HCT116 (cell line): ENCODE measurements at places on chromosomes 1 and 21.

DNA sequence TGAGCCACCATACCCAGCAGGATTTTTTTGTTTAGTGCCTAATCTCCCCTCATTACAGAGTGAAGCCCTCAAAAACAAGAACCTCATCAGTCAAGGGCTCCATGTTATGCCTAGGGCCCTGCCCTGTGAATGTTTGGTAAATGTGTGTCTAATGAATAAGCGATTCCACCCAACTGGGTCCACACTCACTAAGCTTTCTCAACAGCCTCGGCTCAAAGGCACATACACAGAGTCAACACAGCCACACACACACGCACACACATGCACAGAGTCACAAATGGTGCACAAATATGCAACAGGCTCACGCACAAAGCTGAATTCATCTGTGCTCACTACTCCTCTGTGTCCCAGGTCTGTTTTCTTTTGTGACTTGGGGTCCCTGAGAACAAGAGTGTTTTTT, 11.7 kb upstream of the SYNC start:
- DNase-seq, result no peak

GRCh38 chr1:17186216-17186909, 18.6 kb upstream of the PADI1 start:
- no peak for DNase-seq

DNA sequence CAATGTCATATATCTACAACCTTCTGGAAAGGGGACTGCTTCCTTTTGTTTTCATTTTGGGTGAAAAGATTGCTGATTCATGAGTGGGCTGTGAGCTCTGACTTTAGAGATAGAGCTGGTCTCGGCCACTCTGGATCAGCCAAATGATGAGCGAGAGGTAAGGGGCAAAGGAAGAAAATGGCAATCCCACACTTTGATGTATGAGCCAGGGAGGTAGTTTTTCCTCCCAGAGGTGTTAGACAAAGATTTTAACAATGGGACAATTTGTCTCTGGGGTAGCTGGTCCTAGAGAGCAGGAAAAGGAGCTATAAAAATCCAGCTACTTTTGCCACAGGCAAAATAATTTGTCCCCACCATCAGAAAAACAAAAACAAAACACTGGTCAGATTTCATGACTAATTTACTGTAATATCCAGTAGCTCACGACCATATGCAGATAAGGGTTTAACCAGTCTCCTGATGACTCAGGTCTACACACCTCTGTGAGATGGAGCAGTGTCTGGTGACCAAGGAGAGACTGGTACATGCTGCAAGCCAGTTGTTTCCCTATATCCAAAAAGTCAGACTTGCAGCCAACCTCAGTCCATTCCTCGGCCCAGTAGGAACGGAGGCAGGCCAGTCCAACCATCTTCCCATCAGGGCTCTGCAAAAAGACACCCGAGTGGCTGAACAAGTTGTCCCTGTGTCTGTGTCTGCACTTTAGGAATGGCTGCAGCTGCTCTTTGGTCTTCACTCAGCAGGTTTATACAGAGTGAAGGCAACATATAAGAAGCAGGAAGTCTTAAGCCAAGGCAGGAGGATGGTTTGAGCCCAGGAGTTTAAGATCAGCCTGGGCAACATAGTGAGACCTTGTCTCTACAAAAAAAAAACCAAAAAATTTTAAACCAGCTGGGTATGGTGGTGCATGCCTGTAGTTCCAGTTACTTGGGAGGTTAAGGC, 29.2 kb downstream of the DNASE2B start:
- peak; percentile 60 for DNase-seq

DNA sequence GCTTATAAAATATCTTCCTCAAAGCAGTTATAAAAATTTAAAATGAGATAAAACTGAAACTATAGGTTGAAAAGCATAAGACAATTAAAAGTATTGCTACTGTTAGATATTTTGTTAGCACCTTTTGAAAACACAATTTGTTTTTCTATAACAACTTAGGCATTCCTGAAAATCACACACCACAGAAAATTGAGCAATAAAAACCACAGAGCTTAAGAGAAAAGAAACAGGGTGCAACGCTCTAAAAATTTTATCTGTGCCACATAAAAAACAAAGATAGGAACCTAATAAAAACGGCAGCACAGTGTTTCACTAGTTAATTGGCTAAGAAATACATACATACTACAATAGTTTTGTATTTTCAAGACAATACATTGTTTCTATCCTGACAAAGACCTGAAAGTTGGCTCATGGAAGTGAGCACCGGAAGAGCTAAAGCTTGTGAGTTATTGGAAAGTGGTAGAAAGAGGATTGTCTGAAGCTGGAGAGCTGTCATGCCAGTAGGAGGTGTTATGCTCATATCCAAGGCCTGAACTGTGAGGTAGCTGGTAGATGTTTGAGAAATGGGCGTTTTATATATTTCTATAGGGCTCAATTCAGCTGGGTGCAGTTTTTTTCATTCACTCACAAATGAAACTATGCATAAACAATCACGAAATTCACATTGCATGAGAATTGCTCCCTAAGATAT, 45.8 kb downstream of the RGS7 start:
- no peak for DNase-seq

DNA sequence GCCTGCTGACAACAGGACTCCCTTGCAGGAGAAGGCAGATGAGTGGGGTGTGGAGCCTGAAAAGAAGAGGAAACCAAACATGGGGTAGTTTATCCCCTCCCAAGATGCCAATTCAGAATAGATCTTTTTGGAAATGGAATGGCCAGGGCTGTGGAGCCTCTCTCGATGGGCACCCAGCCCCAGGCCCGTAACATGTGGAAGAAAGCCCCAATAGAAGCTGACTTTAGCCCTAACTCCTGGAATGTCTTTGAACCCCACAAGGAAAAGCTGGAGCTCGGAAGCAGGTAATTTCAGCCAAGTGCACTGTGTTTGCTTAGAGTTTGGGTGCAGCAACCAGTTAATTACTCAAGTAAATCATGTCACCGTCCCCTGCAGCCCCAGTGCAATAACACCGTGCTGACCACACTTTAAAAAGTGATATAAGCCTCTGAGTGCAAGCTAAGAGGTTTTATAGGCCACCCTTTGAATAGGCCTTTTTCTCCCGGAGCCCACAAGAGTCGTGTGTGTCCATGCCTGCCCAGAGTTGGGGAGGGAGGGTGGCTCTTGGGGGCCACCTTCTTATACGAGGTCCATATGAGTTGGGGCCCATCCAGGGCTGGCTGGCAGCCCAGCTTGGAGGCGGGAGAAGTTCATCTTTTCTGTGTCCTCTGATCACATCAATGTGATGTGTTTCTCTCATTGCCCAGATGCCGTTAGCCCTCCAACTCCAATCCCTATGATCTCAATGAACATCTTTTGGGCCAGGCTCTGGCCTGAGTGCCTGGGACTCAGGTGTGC, 153.2 kb downstream of the TRABD2B start:
- DNase-seq, result no peak

- DNase-seq, result no peak
Observed at GRCh38 chr21:27505516-27505915, 538.6 kb upstream of the ADAMTS5 start.

DNA sequence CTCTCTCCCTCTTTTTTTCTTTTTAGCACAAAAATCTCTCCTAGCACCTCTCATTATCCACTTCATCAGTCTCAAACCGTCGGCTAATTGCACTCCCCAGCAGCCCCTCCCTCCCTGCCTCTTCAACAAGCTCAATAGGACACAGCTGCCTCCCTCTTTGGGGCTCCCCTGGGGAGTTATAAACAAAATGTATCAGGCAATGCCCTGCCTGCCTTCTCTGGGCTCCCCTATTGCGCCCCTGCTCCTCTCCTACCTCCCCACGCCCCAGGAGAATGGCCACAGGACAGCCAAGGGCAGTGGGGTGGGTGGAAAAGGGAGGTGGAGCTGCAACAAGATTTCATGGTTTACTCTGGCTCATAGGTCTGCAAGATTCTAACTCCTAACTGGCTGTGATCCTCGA, 147.1 kb upstream of the GRIK3 start:
- DNase-seq, result no peak

GRCh38 chr1:39295901-39296300, 91.4 kb downstream of the MACF1 start:
- DNase-seq, result no peak

GRCh38 chr1:195251900-195252299, 1356.3 kb downstream of the KCNT2 start:
- no peak for DNase-seq

DNA sequence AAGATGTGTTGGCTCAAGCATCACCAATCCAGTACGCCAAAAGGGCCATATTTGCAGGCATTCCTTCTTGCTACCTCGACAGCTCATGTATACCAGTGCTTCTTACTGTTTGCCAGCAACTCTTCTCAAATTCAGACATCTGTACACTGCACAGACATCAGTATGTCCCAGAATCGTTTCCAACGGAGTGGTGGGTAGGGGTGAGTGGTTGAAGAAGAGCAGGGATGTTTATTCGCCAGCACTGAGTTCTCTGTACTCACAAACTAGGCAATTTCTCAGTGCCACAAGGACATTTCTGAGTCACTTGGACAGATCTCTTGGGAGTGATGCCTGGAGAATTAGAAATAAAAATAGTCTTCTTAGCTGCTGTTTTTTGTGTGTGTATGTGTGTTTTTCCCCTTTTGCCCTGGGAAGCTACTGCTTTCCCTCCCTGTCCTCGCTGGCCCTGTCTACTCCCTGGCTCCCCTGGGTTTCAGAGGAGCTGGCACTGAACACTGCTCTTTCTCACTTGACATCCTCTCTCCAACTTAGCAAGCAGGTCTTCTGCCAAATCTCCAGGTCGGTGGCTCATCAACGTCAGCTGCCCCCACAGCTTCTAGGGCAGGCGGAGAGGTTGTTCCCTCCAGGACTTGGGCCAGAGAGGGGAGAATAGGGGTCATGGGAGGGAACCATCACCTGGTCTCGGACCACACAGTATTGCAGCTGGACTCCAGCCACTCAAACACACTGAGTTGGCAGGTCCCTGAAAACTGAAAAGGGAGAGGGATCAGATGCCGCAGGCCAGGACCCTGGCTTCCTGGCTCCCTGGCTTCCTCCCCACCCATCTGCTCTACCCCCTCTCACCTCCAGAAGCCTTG, 90.5 kb downstream of the NMNAT2 start:
- DNase-seq, result no peak

DNA sequence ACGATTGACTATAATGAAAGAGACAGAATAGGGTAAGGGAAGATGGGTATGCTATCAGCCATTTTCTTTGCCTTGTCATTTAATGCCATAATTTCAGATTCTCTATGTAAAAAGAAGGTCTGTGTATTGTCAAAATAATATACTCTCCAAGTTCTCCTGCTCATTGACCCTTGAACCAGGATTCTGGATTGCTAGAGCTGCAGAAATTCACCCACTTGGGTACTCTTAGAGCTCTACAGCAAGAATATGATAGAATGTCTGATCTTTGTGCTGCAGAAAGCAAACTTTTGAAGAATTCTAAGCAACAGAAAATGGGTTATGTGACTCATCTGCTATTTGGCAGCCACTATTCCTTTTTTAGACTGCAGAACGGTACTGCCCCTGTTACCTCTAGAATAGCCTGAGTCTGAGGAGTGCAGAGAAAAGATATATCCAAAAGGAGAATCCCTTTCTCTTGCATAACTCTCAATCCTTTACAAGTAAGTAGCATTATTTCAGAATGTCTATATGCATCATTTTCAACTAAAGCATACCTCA, 78.2 kb upstream of the TENT5C start:
- DNase-seq, result no peak

DNA sequence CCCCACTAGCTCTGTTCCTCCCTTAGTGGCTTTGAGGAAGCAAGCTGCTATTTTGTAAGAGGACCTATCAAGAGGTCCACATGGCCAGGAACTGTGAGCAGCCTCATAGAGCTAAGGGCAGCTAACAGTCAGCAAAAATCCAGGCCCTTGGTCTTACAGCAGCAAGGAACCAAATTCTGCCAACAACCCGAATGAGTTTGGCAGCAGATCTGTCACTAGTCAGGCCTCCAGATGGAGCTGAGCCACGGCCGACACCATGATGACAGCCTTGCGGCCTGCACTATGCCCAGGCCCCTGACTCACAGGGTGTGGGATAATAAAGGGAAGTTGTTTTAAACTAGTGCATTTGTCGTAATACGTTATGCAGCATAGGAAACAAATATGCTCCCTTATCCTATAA, 28.0 kb upstream of the H3-3A start:
- no peak for DNase-seq

DNA sequence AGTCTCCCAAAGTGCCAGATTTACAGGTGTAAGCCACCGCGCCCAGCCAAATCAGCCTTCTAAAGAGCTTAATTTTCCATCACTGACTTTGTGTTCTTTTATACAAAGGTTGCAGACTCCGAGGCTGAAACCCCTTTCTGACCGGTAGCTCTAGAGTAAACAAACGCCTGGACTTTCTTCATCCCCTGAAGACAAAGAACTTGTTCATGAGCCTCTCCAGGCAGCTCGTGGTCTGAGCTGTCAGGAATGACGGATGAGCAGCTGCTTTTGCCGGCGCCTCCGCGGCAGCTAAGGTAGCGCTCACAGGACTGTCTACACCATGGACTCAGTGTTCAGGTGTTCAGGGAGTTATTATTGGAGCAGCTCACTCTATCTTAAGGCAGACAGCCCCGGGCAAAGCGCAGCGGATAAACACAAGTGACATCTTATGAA, 128.5 kb upstream of the ERRFI1 start:
- peak; percentile 85 for DNase-seq

GRCh38 chr21:23822760-23823159, 1784.5 kb downstream of the MRPL39 start:
- DNase-seq, result no peak
